ENCODE measurements at places on chromosomes 12 and 14.

DNA sequence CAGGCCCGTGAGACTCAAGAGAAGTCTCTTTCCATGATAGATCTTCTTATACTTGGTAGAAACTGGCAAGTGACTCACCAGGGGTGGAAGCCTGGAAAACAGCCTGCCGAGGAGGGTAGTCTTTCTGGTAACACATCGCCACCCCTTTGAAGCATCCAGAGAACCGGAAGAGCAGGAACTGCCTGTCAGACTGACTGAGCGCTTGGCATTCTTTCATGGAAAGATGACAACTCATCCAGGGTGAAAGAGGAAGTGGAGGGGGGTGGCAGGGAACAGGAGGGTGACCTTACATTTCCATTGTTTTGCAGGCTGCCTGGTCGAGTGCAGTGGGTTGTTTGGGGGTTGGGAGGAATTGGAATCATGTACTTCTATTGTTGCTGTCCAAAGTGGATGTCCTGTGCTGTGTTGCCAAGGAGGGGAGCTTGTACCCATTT is 34.5 kb downstream of the PRKCH start:
- no peak for DNase-seq

DNA sequence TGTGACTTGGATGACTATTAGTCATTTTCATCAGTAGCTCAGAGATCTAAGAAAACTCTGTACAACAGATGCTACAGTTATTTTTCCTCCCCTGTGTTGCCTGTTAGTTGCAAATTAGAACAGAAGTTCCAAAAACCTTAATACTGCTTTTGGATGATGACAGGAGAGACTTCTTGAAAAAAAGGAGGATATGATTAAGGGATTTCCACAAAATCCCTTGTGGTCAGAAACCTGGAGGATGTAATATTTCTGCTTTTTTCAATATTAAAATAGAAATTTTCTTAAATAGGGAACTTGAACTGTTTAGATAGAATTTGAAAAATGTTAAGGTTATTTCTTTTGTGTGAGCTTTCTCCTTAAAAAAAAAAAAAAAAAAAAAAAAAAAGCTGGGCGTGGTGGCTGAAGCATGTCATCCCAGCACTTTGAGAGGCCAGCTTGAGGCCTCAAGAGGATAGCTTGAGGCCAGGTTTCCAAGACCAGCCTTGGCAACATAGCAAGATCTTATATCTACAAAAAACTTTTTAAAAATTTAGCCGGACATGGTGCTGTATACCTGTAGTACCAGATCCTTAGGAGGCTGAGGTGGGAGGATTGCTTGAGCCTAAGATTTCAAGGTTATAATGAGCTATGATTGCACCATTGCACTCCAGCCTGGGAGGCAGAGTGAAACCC is 14.1 kb downstream of the CMAS start:
- no peak for DNase-seq

- peak; percentile 48 for DNase-seq
These were observed 176.7 kb upstream of the SEL1L start for GRCh38 chr14:81710232-81710845.

DNA sequence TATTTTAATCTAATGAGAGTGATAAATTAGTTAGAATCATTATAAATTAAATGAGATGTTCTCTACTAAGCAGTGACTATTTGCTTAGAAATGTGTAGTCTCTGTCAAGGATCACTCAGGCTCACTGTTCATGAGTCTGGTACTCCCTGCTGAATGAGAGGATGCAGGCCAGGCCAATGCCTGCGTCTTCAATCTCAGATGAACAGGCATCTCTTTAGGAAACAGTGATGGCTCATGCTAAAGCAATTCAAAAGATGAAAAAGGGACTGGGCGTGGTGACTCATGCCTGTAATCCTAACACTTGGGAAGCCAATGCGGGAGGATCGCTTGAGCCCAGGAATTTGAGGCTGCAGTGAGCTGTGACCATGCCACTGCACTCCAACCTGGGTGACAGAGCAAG is 106.8 kb downstream of the ZFC3H1 start:
- DNase-seq: no peak

DNA sequence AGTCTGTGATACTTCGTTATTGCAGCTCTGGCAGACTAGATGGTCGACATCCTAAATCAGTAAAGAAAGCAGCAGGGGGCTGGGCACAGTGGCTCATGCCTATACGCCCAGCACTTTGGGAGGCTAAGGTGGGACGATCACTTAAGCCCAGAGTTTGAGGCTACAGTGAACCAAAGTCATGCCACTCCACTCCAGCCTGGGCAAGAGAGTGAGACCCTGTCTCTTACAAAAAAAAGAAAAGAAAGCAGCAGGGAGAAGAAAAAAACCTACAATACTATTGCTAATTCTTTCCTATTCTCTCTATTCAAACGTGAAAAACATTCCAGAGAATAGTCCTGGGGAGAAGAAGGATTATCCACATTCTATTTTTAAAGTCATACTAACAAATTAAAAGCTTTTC is 79.5 kb downstream of the DCAF5 start:
- DNase-seq: no peak

DNA sequence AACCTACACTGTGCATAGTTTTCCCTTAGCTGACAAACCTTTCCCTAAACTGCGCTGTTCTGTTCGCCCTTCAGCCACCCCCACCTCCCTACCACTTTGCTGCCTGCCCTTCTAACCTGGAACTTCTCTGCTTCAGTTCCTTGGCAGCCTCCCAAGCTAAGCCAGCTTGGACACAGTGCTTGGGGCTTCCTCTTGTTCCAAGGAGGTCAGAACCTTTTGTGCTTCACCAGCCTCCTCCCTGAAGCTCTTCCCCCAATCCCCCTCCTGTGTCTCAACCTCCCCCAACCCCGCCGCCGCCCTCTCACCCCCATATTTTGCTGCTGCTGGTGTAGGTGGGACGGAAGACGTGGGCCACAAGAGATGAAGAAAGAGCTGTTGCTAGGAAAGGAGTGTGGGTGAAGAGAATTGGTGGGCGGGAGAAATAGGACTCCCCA is 8.1 kb upstream of the RIC8B start:
- DNase-seq: no peak

GRCh38 chr12:32305163-32305562 is 94.2 kb upstream of the FGD4 start:
- DNase-seq: peak; percentile 25

DNA sequence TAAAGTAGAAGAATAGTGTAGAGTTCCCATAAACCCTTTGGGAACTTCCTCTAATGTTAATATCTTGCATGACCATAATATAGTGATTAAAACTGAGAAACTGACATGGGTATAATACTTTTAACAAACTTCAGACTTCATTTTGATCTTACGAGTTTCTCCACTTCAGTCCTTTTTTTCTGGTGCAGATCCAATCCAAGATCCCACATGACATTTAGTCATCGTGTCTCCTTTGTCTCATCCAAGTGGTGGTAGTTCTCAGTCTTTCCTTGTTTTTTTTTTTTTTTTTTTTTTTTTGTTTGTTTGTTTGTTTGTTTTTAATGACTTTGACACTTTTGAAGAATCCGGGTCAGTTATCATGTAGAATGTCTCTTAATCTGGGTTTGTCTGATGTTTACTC is 179.2 kb downstream of the CACNA1C start:
- DNase-seq: no peak

DNA sequence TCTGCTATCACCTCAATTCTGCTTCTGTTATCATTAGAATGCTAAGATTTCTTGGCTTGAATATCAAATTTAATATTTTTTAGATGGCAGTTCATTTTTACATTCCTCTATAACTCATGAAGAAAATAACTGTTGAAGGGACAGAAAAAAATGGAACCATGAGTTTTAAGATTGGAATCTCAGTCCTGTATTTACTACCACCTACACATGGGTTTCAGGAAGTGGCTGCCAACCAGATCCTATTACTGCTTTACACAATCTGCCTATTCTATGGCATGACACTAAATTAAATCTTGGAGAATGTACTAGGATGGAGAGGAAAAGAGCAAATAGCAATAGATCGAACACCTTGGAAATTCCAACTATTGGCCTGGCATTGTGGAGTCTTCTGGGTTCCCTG is 140.8 kb downstream of the DUSP6 start:
- no peak for DNase-seq

- DNase-seq: no peak
These were observed 151.1 kb downstream of the KIF26A start for GRCh38 chr14:104289507-104289906.

- no peak for DNase-seq
These were observed 367.4 kb upstream of the TBX3 start for GRCh38 chr12:115051378-115051777.

DNA sequence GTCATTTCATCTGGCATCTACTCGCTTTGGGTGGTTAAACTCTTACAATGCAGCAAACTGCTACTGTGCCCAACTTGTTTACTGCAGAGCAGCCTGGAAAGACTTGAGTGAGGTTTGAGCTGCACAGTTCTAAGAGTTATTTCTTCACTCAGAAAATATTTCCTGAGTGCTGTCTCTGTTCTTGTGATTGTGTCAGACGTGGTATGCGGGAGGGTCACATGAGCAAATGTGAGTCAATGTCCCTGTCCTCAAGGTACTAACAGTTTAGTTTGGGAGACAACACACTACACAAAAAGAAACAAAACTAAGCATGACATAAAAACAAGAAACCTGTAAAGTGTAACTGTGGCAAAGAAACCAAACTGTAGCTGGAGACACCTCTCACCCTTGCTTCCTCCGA is 32.4 kb downstream of the FLVCR2 start:
- no peak for DNase-seq

GRCh38 chr14:99534863-99535262 is 53.7 kb downstream of the CCNK start:
- DNase-seq: no peak

DNA sequence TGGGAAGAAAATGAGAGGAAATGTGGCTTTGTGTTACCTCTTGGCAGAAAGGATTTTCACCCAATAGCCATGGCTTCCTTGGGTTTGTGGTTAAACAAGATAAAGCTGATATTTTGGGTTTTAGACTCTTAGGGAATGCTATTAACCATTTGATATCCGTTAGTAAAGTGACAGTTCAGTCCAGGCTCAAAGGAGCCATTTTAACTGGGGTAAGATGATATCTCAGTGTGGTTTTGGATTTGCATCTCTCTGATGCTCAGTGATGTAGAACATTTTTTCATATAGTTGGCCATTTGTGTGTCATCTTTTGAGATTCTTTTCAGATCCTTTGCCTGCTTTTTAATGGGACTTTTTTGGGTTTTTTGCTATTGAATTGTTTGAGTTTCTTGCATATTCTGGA is 30.1 kb downstream of the IFT43 start:
- peak; percentile 9 for DNase-seq

DNA sequence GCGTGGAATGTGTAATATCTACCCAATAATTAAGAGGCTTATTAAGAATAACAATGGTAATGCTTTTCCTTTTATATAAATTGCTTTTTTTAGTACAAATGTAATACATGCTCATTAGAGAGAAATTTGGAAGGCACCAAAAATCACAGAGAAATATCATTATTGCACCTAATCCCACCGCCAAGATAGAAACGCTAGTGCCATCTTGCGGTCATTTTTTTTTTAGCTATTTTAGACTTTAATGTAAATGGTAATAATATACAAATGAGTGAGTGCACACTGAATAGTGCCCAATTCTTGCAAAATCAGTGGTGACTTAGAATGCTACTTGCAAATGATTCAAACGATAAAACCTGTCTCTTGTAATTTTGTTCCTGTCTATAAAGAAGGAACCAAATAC is 576.8 kb upstream of the TMEM132C start:
- DNase-seq: no peak

- DNase-seq: no peak
These were observed 19.6 kb upstream of the C12orf42 start for GRCh38 chr12:103515341-103515740.

DNA sequence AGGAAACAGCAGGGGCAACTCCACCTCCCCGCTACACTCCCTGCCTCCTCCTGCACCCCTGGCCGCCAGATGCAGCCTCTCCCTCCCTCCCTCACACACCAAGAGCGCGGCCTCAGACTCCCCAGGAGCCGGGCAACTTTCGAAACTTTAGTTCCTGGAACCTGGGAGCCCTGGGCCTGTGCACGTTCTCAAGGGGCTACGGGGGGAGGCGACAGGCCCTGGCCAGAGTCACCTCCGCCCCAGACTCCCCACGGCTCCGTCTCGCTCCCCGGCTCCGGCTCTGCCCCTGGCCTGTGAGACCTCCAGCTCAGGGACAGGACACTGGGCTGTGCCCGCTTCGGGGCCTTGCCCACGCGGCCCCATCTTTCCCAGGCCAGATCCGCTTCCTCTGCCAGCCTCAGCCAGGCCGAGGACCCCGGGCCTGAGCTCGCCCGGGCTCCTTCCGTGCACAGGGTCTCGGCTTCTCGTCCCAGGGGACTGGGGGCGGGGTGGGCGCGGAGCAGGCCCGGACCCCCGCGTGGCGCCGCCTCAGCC is 5.5 kb downstream of the AMN start:
- no peak for DNase-seq

GRCh38 chr14:101761881-101762529 is 496 bp downstream of the PPP2R5C start:
- no peak for DNase-seq

DNA sequence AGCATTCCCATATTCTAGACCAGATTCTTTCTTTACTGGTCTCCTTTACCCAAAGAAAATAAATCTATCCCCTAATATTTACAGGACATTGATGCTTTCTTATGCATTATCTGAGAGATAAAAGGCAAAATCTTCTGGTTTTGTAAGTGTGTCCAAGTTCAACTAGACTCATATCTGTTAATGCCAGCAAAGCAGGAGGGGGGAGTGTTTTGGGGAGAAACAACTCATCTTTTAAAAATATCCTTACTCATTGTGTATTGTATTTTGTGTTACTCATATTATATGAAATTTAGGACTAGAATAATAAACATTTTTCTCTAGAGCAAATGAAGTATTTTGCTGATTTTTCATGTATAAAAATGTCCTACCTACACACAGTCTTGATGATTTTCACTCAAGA is 54.8 kb downstream of the SAMD4A start:
- DNase-seq: no peak

GRCh38 chr12:118046430-118046829 is 14.5 kb downstream of the WSB2 start:
- DNase-seq: no peak

- DNase-seq: no peak
These were observed 188.3 kb upstream of the BCL2L14 start for GRCh38 chr12:11882301-11883019.

GRCh38 chr12:66194122-66194521 is 5.1 kb downstream of the IRAK3 start:
- DNase-seq: no peak

GRCh38 chr12:131988054-131988796 is 38.5 kb downstream of the EP400 start:
- no peak for DNase-seq

GRCh38 chr14:99862136-99862535 is 68.9 kb downstream of the EML1 start:
- DNase-seq: no peak
